Stimulated activated CD8-positive, alpha-beta memory T cell treated with anti-CD3 and anti-CD28 coated beads, Interleukin-7, amount 100 ng/mL, for 24 hours (primary cell): ENCODE measurements at places on chromosomes 7 and 10.

DNA sequence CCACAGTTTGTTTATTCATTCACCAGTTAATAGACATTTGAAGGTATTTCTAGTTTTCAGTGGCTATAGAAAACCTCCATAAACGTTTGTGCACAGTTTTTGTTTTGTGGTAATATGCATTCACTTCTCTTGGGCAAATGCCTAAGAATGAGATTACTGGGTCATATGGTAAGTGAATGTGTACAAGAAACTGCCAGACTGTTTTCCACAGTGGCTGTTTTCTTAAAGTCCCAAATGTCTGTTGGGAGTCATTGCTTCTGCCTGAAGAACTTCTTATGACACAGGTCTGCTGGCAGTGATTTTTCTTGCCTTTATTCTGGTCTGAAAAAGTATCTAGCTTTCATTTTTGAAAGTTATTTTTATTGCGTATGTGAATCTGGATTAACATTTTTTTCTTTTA is 35.5 kb downstream of the NHLRC2 start:
- no peak for DNase-seq

DNA sequence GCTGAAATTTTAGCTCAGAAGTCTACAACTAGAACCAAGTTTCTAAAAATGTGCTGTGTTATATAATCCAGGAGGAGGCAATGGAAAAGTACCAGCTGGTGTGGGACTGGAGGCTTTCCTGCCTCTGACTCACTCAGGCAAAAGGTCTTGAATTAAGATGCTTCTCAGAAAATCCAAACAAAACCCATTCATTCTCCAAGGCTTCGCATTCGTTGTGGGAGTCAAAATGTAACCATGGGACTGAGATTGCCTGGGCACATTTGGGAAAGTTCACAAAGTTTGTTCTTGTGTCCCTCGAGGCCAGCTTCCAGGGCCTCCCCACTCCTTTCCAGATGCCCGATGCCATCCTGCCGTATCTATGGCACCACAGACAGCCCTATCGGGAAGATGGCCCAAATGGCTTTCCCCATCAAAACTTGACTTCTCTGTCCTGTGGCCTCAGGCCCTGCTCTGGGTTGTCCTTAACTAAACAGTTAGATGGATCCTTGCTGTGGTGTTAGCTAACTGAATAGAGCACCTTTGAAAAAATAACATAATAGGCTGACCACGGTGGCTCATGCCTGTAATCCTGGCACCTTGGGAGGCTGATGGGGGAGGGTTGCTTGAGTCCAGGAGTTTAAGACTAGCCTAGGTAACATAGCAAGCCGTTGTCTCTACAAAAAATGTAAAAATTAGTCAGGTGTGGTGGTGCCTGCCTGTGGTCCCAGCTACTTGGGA is 180.5 kb downstream of the PFKFB3 start:
- no peak for DNase-seq

- no peak for DNase-seq
These were observed 203.0 kb downstream of the SORCS3 start for GRCh38 chr10:104844073-104844472.

GRCh38 chr10:59234816-59235429 is 58.5 kb downstream of the PHYHIPL start:
- DNase-seq = no peak

DNA sequence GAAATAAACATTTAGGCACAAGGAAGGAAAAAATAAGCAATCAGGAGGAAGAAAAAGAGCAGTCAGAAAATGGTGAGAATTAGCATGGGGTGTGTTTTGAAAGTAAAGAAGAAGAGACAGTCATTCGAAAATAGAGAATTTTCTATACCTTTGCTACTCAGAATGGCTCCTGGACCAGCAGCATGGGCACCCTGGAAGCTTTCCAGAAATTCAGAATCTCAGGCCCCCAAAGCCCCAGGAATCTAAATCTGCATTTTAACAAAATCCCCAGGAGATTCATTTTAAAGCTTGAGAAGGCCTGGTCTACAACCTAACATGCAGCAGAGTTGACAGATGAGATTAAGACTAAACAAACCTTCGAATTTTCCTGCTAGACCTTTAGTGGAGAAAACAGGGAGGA is 131.2 kb upstream of the HDAC9 start:
- DNase-seq = no peak

DNA sequence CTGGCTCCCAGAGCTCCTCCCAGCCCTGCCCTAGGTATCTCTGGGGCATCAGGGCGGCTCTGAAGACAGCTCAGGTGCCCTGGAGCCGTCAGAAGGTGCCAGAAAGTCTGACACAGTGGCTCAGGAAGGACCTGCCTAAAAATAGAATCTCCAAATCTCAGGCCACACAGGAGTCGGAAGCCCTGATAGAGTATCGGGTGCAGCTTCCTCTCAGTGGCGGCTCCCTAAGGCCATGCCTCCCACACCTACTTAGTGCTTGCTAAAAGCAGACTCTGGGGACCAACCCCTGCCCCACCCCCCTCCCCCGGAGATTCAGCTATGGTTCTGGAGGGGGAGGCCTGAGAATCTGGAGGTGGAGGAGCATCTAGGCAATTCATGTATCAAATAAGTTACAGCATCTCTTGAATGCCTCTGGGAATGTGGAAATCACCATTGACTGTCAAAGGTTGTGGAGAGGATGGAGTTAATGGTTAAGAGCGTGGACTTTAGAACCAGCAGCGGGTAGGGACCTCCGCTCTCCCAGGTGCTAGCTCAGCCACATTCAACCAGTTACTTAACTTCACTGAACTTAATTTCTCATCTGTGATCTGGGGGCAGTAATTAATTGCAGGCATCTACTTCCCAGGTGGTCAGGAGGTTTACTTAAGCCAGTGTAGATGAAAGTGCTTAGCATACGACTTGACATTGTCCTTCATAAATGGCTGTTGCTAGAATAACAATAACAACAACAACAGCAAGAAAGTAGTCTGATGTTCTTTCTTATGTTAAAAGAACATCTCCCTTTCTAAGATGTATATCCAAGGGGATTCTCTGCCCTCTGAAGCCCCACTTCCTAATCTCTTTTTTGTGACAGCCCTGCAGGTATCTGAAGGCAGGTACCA is 38.6 kb upstream of the MXI1 start:
- DNase-seq = no peak

DNA sequence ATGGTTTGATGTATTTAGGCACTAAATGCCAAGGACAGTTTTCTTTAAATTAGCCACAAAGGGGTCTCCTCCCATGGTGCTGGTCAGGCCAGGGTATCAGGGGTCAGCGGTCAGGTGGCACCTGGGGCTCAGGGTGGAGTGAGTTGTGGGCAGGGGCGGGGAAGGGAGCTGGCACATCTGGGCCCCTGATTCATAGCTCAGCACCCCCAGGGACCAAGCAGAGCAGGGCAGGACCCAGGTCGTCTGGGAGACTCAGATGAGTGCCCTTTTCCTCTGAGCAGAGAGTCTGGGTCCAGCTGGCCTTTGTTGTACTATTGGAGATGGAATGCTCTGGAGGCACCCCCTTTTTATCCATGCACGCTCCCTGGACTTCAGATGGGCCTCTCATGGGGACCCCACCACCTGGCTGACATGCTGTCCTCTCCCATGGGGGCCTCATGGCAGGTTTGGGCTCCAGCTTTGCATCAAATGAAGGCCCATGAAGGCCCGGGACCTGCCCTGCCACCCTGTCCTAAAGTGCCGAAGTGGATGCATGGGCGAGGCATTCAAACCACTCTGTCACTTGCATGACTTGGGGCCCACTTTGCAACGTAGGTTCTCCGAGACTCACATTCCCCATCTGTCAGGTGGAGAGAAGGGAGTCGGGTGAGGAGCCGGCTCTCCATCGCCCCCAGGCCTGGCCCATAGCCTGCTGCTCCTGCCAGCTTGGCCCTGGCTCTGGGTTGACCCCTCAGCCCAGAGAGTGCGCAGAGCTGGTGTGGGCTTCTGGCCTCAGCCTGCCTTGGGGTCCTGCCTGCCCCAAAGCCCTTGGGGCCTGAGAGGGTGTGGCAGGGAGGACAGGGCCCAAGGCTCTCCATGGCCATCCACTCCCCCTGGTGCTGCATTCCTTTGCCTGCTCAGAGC is 66.4 kb downstream of the RAMP3 start:
- DNase-seq = no peak

- DNase-seq = no peak
These were observed 11.0 kb upstream of the TRIM8 start for GRCh38 chr10:102633287-102633686.
